ENCODE measurements at places on chromosomes 6 and 20.
A peak's percentile ranks its signal among the peaks of the same experiment; 100 is the strongest.

DNA sequence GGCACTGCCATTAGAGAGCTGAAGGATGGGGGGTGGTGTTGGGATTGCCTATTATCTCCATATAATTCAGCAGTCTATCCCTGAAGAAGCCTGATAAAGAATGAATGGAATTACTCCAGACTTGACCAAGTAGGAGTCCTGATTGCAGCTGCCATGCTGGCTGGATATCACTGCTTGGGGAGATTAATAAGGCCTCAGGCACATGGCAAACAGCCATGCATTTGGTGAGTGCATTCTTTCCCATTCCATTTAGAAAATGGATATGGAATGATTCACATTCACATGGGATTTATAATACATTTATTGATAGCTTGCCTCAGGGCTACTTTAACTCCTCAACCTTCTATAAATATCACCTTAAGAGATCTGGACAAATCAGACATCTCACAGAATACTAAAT, 49.6 kb upstream of the HLA-A start:
- DNase-seq: no peak

DNA sequence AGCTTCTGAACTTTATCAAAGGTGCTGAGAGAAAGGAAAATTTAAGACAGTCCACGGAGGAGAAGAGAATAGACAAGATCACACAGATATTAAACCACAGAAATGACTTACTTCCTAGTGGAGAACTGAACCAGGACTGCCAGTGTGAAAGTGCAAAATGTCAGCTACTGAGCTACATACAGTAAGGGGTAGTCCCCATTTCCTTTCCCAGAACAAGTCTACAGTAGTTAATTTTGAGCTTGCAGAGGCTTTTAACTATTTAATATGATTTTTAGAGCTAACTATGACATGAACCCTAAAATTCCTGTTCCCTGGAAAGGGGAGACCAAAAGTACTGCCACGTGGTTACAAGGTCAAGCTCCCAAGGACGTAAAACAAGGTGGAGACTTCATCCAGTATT, 45.1 kb downstream of the CEP85L start:
- DNase-seq: no peak

GRCh38 chr6:113103634-113104361, 753.3 kb upstream of the MARCKS start:
- no peak for DNase-seq

DNA sequence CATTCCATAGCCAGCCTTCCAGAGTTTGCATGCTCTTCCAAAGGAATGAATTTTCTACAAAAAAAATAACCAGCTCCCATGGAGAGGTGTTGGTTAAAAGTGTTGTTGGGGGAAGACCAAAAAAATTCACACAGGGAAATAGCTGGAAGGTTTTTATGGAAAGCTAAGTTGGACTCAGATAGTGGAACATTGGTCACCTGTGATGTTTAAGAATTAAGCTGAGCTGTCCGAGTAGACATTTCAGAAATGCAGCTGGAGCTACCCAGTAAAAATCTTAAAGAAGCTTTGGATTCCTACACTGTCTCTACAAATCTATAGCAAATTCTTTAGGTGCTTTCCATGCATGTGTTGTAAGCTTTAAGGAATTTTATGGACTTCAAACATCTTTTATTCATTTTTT, 155.5 kb downstream of the THBS2 start:
- DNase-seq: no peak

GRCh38 chr20:63342561-63343459, 18.3 kb downstream of the CHRNA4 start:
- DNase-seq: no peak

GRCh38 chr20:59831024-59831915, 102.2 kb downstream of the SYCP2 start:
- no peak for DNase-seq

DNA sequence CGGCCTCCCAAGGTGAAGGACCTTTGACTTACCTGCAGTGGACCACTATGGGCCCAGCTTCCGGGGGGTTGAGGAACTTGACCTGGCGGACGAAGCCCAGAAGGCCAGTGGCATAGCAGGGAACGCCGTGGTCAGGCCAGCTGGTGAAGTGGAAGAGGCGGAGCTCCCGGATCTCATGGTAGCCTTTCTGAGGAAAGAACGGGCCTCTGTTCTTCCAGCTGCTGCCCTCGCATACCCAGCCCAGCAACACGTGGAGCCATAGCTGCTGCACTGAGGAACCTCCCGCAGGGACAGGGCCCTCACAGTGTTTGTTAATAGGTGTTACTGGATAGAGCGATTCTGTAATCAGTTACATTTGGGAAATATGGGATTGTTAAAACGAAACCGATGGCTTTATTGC, 492.1 kb upstream of the CHD6 start:
- DNase-seq: no peak

DNA sequence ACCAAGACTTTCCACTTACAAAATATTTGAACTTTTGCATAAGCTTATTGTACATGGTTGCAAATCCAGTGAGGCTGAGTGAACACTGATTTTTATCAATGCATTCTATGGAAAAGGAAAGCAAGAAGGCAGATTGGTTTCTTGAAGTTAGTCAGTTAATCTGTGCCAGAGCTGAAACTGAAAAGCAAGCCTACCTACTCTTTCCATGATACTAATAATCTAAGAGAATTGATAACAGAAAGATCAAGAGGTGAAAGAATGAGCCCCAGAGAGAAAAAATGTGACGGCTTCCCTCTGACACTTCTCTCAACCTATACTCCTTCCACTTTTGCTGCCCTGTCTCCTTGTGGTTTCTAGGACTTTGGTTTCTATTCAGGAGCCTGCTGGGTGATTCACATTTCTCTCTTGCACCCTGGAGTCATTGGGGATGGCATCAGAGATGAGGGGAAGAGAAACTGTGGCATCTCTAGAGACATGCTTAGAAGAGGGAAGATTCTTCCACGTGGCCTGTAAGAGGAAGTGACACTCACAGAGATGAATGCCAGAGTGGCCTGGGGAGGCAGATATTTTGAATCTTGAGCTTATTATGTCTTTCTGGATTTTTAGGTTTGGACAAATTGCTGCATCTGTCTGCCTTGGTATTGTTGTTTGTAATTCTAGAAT, 158.6 kb upstream of the RIMS1 start:
- DNase-seq: no peak

DNA sequence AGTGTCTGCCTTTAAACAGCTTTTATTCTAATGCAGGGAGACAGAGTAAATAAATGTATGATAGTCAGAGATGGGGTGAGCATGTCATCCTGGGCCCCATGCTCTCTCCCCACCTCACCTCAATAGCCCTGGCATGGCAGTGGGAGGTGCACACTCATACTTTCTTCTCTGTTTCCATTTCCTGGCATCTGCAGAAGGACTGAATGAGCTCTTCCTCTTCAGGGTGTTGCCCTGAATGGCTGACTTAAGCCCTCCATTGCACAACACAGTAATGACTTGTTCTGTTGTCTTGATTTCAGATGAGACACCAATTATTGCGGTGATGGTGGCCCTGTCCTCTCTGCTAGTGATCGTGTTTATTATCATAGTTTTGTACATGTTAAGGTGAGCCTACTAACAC, 57.0 kb upstream of the GNRH2 start:
- no peak for DNase-seq

DNA sequence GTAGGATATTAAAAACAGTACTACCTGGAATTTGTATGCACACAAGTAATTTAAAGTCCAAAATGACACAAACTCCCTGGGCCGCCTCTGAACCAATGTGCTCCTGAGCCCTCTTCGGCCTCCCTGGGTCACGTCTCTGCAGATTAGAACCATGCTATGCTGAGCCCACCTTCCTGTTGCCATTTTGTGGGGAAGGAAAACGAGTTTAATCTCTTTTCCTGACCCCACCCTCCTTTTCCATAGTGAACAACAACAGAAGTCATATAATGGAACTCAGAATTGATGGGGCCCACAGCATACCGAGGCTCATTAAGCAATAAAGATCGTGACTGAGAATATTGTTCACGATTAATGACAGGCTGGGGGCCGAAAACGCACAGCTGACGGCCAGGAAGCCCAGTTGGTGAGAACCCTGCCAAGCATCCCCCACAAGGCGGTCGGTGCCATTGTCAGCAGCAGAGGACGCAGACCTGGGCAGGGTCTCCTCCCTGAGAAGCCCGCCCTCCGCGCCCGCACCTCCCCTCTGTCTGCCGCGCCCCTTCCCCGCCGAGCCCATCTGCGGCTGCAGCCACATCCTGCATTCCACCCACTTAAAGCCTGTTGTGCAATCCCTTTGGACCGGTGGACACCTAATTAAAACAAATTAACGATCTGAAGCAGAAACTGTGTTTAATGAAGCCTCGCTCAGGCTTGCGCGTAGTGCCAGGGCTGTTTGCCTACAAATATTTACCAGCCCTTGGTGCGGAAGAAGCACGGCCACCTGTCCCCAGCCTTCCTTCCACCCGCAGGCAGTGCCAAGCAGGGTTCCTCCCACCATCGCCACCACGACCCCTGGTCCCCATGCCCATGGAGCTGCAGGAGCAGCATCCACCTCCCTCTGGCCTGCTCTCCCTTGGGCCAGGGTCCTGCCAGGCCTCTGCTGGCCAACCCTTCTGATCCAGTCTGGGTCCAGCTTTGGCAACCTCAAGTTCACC, 68.1 kb downstream of the DLL1 start:
- no peak for DNase-seq

DNA sequence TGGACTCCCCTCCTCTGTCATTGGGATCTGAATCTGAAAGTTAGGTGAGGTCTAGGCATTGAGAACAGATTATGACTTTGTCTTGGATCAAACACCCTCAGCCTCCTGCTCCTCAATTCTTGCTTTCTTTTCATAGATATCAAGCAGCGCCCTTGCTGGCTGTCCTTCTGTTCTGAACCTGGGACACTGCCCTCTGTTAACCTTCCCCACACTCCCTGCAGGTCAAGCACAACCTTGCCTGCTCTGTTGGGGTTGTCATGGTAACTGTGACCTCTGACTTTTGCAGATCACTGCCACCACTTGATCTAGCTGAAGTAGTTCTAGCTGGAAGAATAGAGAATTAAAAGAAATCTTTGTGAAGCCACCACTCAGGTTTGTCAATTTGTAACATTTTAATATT, 16.4 kb upstream of the MICA start:
- no peak for DNase-seq

DNA sequence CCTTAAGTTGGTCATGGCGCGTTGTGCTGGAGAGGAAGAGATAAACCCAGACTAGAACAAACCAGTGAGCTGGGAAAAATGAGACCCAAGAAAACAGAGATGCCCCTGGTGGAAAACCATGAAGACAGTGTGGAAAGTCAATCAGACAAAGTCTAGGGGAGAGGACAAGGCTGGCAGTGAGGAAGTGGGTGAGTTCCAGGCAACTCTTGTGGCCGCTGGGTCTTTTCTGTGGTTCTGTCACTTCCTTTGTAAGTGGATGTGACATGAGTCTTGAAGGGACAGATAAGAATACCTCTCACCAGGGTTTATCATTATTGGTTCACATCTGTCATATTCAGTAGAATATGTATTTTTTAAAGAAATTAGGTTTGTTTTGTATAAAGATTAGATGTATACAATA, 738.4 kb downstream of the DHX35 start:
- no peak for DNase-seq

GRCh38 chr20:1301031-1301529, 27.9 kb downstream of the SDCBP2 start:
- no peak for DNase-seq

DNA sequence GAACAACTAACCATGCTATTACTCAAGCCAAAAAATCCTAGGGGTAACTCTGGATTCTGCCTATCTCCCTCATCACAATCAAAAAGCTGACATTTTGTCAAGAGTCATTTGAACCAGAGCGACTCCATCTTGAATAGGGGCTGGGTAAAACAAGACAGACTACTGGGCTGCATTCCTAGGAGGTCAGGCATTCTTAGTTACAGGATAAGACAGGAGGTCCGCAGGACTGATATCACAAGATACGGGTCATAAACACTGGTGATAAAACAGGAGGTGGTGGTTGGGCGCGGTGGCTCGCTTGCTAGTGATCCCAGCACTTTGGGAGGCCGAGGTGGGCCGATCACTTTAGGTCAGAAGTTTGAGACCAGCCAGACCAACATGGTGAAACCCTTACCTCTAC, 32.2 kb downstream of the C6orf52 start:
- no peak for DNase-seq

GRCh38 chr6:30727920-30728553, 7.9 kb downstream of the TUBB start:
- DNase-seq: no peak

- no peak for DNase-seq
Observed at GRCh38 chr6:78538002-78538401, 329.3 kb upstream of the IRAK1BP1 start.

- DNase-seq: peak; percentile 47
Observed at GRCh38 chr20:38725931-38726803, 1.9 kb downstream of the SLC32A1 start.

GRCh38 chr6:132418235-132418965, 17.1 kb upstream of the MOXD1 start:
- DNase-seq: no peak

DNA sequence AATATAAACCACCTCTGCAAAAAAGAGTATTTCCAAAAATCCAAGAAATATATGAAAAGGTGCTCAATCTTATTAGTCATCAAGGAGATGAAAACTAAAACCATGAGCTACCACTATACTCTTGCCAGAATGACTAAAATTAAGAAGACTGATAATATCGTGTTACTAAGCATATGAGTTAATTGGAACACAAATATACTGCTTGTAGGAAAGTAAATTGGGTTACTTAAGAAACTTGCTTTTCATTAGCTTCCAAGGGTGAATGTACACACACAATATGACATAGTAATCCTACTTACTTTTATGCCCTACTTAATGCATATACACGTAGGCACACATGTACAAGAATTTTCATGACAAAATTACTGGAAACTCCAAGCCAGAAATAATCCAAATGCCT, 3.4 kb downstream of the THEMIS start:
- no peak for DNase-seq

- DNase-seq: no peak
Observed at GRCh38 chr6:23055523-23055922, 486.2 kb downstream of the HDGFL1 start.

DNA sequence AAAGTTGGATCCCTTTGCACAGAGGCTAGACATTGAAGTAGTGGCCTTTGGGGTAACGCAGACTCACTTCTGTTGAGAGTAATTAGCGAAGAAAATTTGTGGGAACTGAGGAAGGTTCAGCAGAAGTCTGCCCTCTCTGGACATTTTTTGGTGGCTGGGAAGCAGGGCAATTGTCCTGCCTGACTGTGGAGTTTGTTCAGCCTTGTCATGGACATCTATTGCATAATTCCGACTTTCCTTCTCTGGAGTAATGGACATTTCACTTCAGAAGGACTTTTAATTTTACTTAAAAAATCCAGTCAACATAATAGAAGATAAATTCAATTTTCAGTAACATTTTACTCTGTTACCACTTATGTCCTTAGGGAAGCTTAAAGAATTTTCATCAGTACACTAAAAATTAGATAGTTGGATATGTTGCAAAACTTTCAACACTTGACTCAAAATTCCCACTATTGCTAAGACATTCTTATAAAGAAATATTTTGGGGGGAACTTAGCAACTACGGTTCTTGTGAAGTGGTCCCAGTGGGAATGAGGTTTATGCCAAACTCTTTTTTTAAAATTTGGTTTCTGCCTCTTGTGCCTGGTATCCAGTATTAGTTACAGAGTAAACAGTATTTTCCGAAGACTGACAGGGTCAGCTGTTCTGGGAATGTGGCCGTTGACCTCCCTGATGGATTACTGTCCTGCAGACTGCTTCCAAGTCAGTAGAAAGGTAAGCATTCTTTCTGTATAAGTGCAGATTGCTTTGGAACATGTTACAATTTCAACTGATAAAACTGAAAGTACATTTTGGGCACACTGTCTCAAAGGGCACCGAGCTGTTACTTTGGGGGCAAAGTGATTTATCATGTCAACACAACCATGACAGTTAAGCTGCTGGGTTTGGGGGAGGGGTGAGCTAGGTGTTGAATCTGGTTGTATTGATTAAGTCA, 100.6 kb upstream of the MLIP start:
- no peak for DNase-seq

- DNase-seq: no peak
Observed at GRCh38 chr6:21295506-21296240, 297.9 kb upstream of the SOX4 start.
